Transverse colon (tissue), 4 donors: ENCODE measurements at places on chromosomes 2 and 18. TPM values are rescaled to one million over a fixed set of nuclear protein-coding genes. Genes with fewer than 3 reads are reported as not detected.

Gene PLEKHM3
- 19.1 TPM for total RNA-seq

Gene MYL12B
- 78.2 TPM for total RNA-seq

GRCh38 chr2:215002500-215002899 lies 135.9 kb downstream of the ABCA12 start:
- H3K36me3 ChIP-seq = no peaks in the 10 kb centered on the region
- no peak for DNase-seq
- H3K4me1 ChIP-seq = no peaks in the 10 kb centered on the region
- no peak overlapping the region for H3K4me3 ChIP-seq
- H3K27ac ChIP-seq = no peak overlapping the region

Gene RFX8
- total RNA-seq = not detected

Gene CNRIP1
- total RNA-seq = not detected

DNA sequence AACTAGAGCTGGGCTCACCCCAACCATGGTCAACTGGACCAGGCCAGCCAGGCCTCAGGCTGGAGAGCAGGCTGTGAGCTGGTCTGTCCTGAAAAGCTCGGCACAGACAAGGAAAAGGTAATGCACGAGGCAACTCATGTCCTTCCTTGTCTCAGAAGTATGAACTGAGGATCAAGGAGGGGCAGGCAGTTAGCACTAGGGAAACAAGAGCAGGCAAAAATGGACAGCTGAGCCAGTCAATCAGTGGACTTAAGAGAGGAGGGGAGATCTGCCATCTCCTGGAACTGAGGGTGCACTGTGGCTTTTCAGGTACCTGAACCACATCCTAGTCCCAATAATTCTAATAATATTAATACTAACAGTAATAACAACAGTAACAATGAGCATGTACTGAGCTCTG lies 20.6 kb upstream of the WIPF1 start:
- H3K36me3 ChIP-seq = no peaks in the 10 kb centered on the region
- H3K4me3 ChIP-seq = no peak overlapping the region
- no peaks in the 10 kb centered on the region for H3K4me1 ChIP-seq
- no peak for DNase-seq
- no peaks in the 10 kb centered on the region for H3K27me3 ChIP-seq
- no peak overlapping the region for H3K27ac ChIP-seq

GRCh38 chr2:134293719-134294537 lies 40.1 kb downstream of the MGAT5 start:
- H3K4me1 ChIP-seq = peaks cover 15% of the 10 kb centered on the region
- no peak overlapping the region for H3K4me3 ChIP-seq
- no peaks in the 10 kb centered on the region for H3K27me3 ChIP-seq

Gene AMMECR1L
- 11.9 TPM for total RNA-seq

- no peak for DNase-seq
- H3K27me3 ChIP-seq = peaks cover 35% of the 10 kb centered on the region
- H3K4me1 ChIP-seq = peaks cover 28% of the 10 kb centered on the region
- H3K27ac ChIP-seq = no peak overlapping the region
- no peaks in the 10 kb centered on the region for H3K36me3 ChIP-seq
Measured at GRCh38 chr2:72140621-72140960, 7.1 kb downstream of the CYP26B1 start.

- H3K4me1 ChIP-seq = no peaks in the 10 kb centered on the region
- DNase-seq = no peak
- no peak overlapping the region for H3K27ac ChIP-seq
- H3K36me3 ChIP-seq = no peaks in the 10 kb centered on the region
- no peaks in the 10 kb centered on the region for H3K27me3 ChIP-seq
- no peak overlapping the region for H3K4me3 ChIP-seq
Measured at GRCh38 chr2:137199751-137200150, 434.4 kb downstream of the THSD7B start.

- H3K4me1 ChIP-seq = no peaks in the 10 kb centered on the region
- no peaks in the 10 kb centered on the region for H3K27me3 ChIP-seq
- H3K36me3 ChIP-seq = no peaks in the 10 kb centered on the region
Measured at GRCh38 chr2:168317282-168317681, 69.9 kb upstream of the STK39 start.

- no peaks in the 10 kb centered on the region for H3K4me1 ChIP-seq
- no peak overlapping the region for H3K4me3 ChIP-seq
- no peaks in the 10 kb centered on the region for H3K36me3 ChIP-seq
- DNase-seq = no peak
Measured at GRCh38 chr2:171230176-171230575, 69.5 kb upstream of the TLK1 start.

Gene SLC5A7
- total RNA-seq = 2.8 TPM

Gene CYBRD1
- 50.7 TPM for total RNA-seq

Gene DAPL1
- not detected for total RNA-seq

- no peak overlapping the region for H3K4me3 ChIP-seq
- peaks cover 20% of the 10 kb centered on the region for H3K36me3 ChIP-seq
- no peak overlapping the region for H3K27ac ChIP-seq
Measured at GRCh38 chr18:63407734-63408133, 14.5 kb downstream of the VPS4B start.

Gene PRLH
- total RNA-seq = not detected

Gene GPAT2
- 1.4 TPM for total RNA-seq

- H3K27me3 ChIP-seq = no peaks in the 10 kb centered on the region
- H3K36me3 ChIP-seq = no peaks in the 10 kb centered on the region
- H3K4me3 ChIP-seq = peak within 1 kb of the TSS; percentile 26
- H3K4me1 ChIP-seq = peaks cover 3% of the 10 kb centered on the region
- H3K27ac ChIP-seq = no peak within 1 kb of the TSS
- DNase-seq = peak; percentile 59
Measured at GRCh38 chr2:165469417-165469816, at the start of gene CSRNP3. Gene CSRNP3 (plus strand): TSS chr2:165469698. CDS start chr2:165595066, 125,368 bp downstream.

GRCh38 chr2:220503431-220503830 lies 876.0 kb downstream of the SLC4A3 start:
- H3K4me3 ChIP-seq = no peak overlapping the region
- no peak for DNase-seq
- no peak overlapping the region for H3K27ac ChIP-seq
- H3K36me3 ChIP-seq = no peaks in the 10 kb centered on the region

DNA sequence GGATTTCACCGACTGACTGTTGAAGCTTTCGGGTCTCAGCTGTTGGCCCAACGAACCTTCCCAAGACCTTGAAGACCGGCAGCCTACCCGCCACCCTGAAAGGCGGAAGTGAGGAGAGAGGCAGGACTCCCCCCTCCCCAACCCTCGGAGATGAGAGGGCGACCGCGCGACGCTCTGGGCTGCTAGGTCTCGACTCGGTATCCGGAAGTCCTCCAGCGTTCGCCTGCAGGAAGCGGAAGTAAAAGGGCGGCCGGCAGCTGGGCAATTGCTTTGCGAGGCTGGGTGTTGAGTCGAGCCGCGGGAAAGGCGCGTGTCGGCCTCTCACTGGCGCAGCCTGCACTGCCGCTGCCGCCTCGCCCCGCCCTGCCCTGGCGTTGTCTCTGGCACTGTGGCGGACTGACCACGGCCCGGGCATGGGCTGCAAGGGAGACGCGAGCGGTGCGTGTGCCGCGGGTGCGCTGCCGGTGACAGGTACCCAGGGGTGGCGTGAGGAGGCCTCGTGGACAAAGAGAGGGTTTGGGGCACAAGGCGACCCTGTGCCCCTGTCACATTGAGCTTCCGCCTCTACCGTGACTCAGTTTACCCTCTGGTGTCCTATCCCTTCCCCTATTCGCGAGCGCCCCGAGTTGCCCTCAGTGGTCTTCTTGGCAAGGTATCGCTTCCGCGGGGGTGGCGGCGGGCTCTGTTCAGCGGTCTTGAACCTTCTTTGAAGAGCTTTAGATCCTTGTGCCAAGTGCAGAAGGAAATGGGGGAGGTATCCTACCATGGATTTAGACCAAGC lies at the start of gene UGGT1:
Gene UGGT1 (plus strand): TSS at position 256 of the 781 bp plus-strand sequence. CDS start 158 bp downstream, at position 414.
- H3K36me3 ChIP-seq = no peaks in the 10 kb centered on the region
- peak; percentile 96 for DNase-seq
- peak within 1 kb of the TSS; percentile 94 for H3K27ac ChIP-seq
- H3K4me1 ChIP-seq = peaks cover 11% of the 10 kb centered on the region
